Type B pancreatic cell (in vitro differentiated cells): ENCODE measurements at places on chromosomes 1 and 21. TPM values are rescaled to one million over a fixed set of nuclear protein-coding genes. Genes with fewer than 3 reads are reported as not detected.

The RGS18 gene
- 0.21 TPM in 1 of 2 replicates, not detected in the other for total RNA-seq

The CCDC190 gene
- 0.14 TPM in 1 of 2 replicates, not detected in the other for total RNA-seq

The BROX gene
- 32.5 and 41.4 TPM in 2 replicates for total RNA-seq

The ERO1B gene
- total RNA-seq, result 33.0 and 43.5 TPM in 2 replicates

The CR1L gene
- total RNA-seq, result not detected in 2 replicates

The LCE1B gene
- total RNA-seq, result not detected in 2 replicates

The KRTAP10-7 gene
- not detected in 2 replicates for total RNA-seq

The ATP1A2 gene
- total RNA-seq, result 0.26 and 14.5 TPM in 2 replicates

The LAPTM5 gene
- 0.24 and 0.29 TPM in 2 replicates for total RNA-seq

The RAB7B gene
- 0.26 and 0.82 TPM in 2 replicates for total RNA-seq
